ENCODE measurements at places on chromosomes 7 and 10.

DNA sequence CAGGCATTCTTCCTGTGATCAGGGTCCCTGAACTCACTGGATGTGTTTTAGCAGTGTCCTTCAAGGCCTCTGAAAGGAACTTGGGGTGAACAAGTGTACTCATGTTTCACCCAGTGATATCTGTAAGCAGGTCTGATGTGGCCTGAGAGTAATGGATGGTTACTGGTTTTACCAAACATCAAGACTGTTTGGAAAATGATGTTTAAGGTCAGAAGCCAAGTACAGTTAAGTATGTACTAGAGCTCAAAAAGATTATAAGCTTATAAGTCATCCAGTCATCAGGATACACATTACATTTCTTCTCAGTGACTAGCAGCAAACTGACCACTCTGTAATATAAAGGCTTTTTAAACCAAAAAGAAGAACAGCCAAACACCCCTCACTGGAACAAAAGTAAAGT lies 79.8 kb upstream of the PTN start:
- DNase-seq: no peak

DNA sequence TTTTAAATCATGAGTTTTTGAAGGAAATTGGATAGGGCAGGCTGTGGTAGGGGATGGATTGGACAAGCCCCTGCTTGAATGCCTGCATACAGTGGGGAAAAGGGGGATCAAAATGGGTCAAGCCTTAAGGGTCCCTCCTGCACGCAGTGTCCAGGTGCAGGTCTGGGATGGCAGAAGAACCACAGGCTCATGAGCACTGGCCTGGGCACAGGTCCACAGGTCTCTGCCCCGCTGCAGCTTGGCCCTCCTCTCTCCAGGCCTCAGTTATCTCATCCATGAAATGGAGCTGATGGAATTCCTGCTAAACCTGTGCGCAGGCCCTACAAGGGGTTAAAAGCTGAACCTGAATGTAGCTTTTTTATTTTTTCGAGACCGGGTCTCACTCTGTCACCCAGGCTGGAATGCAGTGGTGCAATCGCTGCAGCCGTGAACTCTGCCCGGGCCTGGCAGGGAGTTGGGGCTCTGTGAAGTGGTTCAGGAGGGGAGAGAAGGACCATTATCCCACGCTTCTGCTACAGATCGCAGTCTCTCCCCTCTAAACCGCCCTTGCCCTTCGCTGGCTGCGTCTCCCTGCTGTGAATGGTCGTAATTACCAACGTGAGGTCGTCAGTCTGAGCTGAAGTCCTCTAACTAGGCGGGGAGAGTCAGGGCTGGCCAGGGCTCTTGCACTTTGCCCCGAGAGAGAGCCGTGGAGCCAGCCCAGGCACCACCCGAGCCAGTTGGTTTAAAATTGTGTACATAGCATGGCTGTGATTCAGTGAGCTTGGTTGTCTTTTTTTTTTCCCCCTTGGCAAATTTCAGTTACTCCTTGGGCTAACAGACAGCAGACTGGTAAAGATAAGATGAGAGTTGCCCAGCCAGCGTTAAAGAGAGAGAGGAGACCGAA lies 77.5 kb upstream of the GTF2I start:
- no peak for DNase-seq

DNA sequence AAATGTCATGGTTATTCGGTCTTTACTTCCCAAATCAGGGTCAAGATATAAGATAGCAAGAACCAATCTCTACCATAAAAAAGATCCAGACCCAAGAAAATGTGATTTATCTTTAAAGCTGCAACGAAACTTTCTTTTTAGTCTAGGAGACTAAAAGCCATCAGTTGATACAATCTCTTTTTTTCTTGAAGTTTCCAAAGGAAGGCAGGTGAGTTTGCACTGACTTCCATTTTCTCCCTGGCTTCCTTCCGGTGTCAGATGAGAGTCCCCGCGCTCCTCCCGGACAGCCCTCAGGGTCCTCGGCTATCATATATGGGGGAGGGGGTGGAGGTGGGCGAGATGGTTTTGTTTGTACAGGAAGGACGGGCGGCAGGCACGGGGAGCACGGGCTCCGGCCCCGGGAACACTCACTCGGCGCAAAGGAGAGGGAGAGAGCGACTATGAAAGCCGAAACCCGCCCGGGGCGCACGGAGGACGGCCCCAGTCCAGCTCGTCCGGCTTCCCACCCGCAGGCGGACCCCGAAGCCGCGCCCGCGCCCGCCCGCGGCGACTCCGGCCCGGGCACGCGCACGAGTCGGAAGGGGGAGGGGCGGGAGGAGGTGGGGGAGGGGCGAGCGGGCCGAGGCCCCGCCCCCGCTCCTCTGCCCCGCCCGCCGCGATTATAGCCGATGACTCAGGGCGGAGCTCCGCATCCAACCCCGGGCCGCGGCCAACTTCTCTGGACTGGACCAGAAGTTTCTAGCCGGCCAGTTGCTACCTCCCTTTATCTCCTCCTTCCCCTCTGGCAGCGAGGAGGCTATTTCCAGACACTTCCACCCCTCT lies at the start of gene BAG3:
Gene BAG3 (plus strand): TSS at position 689 of the 822 bp plus-strand sequence. CDS start 296 bp downstream, outside the sequence.
- DNase-seq: peak; percentile 76

GRCh38 chr7:1076184-1077072 lies 11.5 kb upstream of the GPER1 start:
- DNase-seq: no peak
